Left lung (tissue), 14 donors: ENCODE measurements at places on chromosomes 4 and X. TPM values are rescaled to one million over a fixed set of nuclear protein-coding genes. Genes with fewer than 3 reads are reported as not detected.

- no peak overlapping the region for H3K27ac ChIP-seq
- DNase-seq, result no peak
- no peaks in the 10 kb centered on the region for H3K36me3 ChIP-seq
- H3K4me3 ChIP-seq, result no peak overlapping the region
These were observed 90.9 kb downstream of the COMMD8 start for GRCh38 chr4:47372561-47372960.

Gene SASH3
- 62.9 TPM for total RNA-seq

DNA sequence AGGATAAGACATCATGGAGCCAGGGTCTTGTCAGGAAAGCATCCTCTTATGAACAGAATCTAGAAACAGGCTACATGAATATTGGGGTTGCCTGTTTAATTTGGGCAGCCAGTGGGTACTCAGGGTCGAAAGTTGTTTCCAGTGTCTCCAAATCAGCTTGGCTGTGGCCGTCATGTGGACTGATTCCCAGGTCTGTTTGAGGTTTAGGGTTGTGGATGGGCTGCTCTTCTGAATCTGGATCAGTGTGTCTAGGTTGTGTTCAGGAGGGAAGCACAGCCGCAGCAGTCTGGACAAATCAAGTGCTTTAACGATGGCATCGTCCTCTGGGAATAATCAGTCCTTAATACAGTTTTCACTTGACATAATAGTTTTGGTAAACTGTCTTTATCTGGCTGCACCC lies 94.3 kb downstream of the GATB start:
- H3K4me3 ChIP-seq, result no peak overlapping the region
- no peaks in the 10 kb centered on the region for H3K27me3 ChIP-seq
- DNase-seq, result no peak
- no peaks in the 10 kb centered on the region for H3K4me1 ChIP-seq

DNA sequence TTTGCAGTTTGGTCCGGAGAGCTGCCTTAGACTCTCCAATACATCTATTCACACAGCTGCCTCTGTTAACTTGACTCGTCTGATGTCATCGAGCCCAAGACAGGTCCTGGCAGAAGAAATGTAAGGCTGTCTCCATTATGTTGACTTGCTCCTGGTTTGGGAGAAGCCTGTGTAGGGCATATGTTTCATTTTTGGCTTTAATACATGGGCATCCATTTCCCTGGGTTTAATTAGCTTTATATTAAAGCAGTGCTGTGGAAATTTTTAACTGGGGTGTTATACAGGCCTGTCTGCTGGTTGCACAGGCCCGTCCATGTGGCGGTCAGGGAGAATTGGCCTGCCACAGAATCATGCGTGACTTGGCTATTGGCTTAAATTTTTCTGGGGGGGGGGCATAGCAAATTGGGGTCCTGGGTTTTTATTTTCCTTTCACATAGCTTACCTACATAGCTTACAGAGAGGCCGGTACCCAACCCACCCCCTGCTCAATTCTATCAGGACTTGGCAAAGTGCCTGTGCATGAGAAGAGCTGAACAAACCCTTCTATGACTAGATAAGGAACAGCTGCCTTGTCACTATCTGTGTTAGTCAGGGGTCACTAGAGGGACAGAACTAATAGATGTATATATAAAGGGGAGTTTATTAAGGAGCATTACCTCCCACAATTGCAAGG lies 123.5 kb upstream of the WDR1 start:
- no peak overlapping the region for H3K4me3 ChIP-seq
- no peaks in the 10 kb centered on the region for H3K4me1 ChIP-seq
- H3K27me3 ChIP-seq, result no peaks in the 10 kb centered on the region
- no peak overlapping the region for H3K27ac ChIP-seq

Gene XG
- 1.6 TPM for total RNA-seq

Gene SPARCL1
- 241 TPM for total RNA-seq

Gene SERPINA7
- not detected for total RNA-seq

DNA sequence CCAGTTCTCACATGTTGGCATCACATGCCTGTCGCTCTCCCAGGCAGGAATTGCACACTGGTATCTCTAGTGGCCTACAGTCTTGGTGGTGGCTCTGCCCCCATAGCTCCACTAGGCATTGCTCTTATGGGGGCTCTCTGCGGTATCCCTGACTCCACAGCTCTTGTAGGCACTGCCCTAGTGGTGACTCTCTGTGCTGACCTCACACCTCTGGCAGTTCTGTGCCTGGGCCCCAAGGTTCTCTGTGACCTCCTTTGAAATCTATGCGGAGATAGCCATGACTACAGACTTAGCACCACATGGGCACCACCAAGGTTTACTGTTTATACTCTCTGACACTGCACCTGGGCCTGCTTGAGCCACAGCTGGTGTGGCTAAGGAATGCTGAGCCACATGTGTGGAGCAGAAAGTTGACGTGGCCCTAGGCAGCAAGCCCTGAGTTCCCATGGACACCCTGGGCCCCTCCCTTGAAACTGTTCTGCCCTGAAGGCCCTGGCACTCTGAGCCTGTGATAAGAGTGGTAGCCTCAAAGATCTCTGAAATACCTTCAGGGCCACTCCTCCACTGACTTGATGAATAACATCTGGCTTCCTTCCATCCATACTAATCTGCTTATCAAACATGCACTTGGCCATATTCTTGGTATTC lies 8.0 kb downstream of the SLC9B1 start:
- no peak overlapping the region for H3K4me3 ChIP-seq
- H3K27me3 ChIP-seq, result no peaks in the 10 kb centered on the region
- peak; percentile 54 for DNase-seq
- no peaks in the 10 kb centered on the region for H3K36me3 ChIP-seq
- H3K27ac ChIP-seq, result peak overlapping the region; percentile 2
- H3K4me1 ChIP-seq, result no peaks in the 10 kb centered on the region

GRCh38 chrX:70476934-70477733 lies 32.5 kb downstream of the DLG3 start:
- no peak overlapping the region for H3K4me3 ChIP-seq
- H3K27me3 ChIP-seq, result peaks cover 5% of the 10 kb centered on the region
- H3K36me3 ChIP-seq, result no peaks in the 10 kb centered on the region
- H3K4me1 ChIP-seq, result peaks cover 4% of the 10 kb centered on the region
- peak overlapping the region; percentile 3 for H3K27ac ChIP-seq
- DNase-seq, result no peak

Gene GYPE
- total RNA-seq, result 1.2 TPM
